Osteoblast (primary cell): ENCODE measurements at places on chromosomes 3 and 15. TPM values are rescaled to one million over a fixed set of nuclear protein-coding genes. Genes with fewer than 3 reads are reported as not detected.
A peak's percentile ranks its signal among the peaks of the same experiment; 100 is the strongest.

- DNase-seq: no peak
Observed at GRCh38 chr15:82551646-82552247, 11.5 kb upstream of the RPS17 start.

The INKA1 gene
- 5.8 and 6.5 TPM in 2 replicates for total RNA-seq

DNA sequence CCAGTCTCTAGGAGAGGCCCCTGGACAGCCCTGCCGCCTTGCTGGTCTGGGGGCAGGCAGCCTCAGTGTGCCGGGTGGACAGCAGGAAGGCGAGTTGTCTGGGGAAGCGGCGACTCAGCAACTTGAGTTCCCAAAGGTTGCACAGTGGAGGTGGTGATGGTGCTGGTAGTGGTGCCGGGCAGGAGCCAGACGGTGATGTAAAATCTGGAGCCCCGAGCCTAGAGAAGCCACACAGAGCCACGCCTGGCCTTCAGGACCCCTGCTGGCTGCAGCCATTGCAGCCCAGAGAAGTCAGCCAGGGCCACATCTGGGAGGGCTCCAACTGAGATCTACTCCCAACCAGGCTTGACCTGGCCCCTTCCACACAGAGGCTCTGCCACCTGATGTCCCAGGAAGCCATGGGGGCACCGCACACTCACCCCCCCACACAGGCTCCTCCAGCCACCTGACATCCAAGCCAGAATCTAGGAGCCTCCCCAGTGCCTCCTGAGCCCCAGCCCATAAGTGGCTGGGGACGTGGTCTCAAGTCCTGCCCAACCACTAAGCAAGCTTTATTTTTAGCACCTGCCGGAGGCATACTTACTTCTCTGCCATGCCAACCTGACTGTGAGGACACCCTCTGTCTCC is 8.8 kb downstream of the C3orf22 start:
- DNase-seq: peak; percentile 58

GRCh38 chr15:26295336-26296085 is 432.4 kb upstream of the ATP10A start:
- no peak for DNase-seq

DNA sequence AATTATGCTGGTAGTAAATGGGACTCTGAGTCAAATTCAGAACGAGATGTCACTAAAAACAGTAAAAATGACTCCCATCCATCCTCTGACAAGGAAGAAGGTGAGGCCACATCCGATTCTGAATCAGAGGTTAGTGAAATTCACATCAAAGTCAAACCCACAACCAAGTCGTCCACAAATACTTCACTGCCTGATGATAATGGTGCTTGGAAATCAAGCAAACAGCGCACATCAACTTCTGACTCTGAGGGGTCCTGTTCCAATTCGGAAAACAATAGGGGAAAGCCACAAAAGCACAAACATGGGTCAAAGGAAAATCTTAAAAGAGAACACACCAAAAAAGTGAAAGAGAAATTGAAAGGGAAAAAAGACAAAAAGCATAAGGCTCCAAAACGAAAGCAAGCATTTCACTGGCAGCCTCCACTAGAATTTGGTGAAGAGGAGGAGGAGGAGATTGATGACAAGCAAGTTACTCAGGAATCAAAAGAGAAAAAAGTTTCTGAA is 15.1 kb upstream of the ZBTB47 start:
- DNase-seq: peak; percentile 17

The UBAP1L gene
- total RNA-seq: 2.9 and 3.3 TPM in 2 replicates

- DNase-seq: no peak
Observed at GRCh38 chr3:156323466-156323865, 203.1 kb downstream of the KCNAB1 start.

GRCh38 chr15:56719774-56720555 is 13.3 kb downstream of the ZNF280D start:
- DNase-seq: no peak

The IMPG2 gene
- 0.29 and 0.36 TPM in 2 replicates for total RNA-seq

The EFCC1 gene
- total RNA-seq: not detected in 2 replicates

GRCh38 chr3:72473156-72473555 is 375.1 kb downstream of the SHQ1 start:
- DNase-seq: no peak

- no peak for DNase-seq
Observed at GRCh38 chr3:41882956-41883355, 78.9 kb downstream of the ULK4 start.

DNA sequence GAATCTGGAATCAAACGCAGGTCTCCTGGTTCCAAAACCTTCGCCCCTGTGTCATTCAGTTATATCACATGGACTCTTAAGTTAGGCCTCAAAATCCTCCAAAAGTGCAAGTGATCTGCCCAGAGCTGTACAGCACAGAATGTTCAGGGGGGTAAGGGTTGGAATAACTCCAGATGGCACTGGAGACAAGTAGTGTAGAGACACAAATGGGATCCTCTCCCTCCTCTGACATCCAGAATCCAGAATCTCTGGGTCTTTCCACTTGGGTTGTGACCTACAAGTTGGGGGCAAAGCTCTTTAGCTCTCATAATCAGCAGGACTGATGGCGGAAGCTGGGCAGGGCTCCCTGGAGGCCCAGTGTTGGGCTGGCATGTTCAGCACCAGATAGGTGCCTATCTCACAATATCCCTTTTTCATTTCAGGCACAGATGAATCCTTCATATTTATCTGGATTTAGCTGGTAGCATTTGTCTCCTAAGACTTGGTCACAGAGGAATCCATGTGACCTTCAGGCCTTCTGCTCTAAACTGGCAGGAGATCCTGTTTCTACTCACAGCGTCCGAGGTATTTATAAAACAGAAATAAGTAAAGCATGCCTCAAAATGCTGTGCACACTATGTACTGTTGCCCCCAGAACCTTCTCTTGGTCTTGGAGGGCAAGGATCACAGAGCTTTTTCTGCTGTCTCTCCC is 15.4 kb downstream of the ABHD2 start:
- DNase-seq: no peak

The IRAK2 gene
- total RNA-seq: 3.2 and 4.0 TPM in 2 replicates

DNA sequence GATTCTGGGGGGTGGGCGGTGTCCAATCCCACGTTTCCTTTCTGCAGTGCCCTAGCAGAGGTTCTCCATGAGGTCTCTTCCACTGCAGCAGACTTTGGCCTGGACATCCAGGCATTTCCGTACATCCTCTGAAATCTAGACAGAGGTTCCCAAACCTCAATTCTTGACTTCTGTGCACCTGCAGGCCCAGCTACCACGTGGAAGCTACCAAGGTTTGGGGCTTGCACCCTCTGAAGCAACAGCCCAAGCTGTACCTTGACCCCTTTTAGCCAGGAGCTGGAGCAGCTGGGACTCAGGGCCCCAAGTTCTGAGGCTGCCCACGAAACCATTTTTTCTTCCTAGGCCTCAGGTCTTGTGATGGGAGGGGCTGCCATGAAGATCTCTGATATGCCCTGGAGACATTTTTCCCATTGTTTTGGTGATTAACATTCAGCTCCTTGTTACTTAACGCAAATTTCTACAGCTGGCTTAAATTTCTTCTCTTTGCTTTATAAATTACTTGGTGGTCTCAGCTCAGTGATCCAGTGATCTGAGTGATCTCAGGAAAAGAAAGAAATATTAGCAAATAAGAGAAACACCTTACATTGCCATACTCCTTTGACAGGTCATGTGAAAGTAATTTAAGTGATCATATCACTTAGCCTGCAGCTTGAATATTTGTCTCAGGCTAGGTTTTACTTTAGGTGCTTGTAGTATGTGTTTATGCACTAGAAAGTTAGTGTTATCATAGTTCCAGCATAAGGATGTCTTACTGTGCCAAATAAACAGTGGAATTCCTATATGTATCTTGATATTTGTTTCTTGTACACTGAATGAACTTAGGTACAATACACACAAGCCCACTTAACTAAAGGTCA is 3.0 kb downstream of the SNAP23 start:
- no peak for DNase-seq

The NUDT16 gene
- 10.0 and 10.1 TPM in 2 replicates for total RNA-seq
